ENCODE measurements at places on chromosomes 1 and 21. TPM values are rescaled to one million over a fixed set of nuclear protein-coding genes. Genes with fewer than 3 reads are reported as not detected.

The CLDN17 gene
- not detected for total RNA-seq

The ITLN2 gene
- total RNA-seq: not detected

The ZNF684 gene
- total RNA-seq: 4.7 TPM

The AMIGO1 gene
- 5.2 TPM for total RNA-seq

The SERTAD4 gene
- total RNA-seq: 47.2 TPM

The MAP1LC3C gene
- 0.81 TPM for total RNA-seq

The AMY1B gene
- total RNA-seq: not detected

The CRYAA gene
- total RNA-seq: not detected

The SMIM1 gene
- total RNA-seq: 1.3 TPM

The TTC24 gene
- total RNA-seq: not detected

The IL10 gene
- not detected for total RNA-seq

The CRB1 gene
- not detected for total RNA-seq

The ZMYND12 gene
- 0.40 TPM for total RNA-seq

The SLC6A17 gene
- 1.6 TPM for total RNA-seq

The DMBX1 gene
- total RNA-seq: not detected

The VASH2 gene
- total RNA-seq: 3.7 TPM

The FCRL3 gene
- total RNA-seq: not detected

The GUCA2A gene
- not detected for total RNA-seq

The SRSF4 gene
- 74.6 TPM for total RNA-seq

The KRTAP19-1 gene
- not detected for total RNA-seq

The PTGS2 gene
- 3.1 TPM for total RNA-seq

The SPRR5 gene
- total RNA-seq: not detected

The SPRR2F gene
- total RNA-seq: not detected

The B3GALT5 gene
- not detected for total RNA-seq

The ITLN1 gene
- total RNA-seq: not detected

The LRRC71 gene
- total RNA-seq: 0.35 TPM

The CYP4Z1 gene
- total RNA-seq: not detected

The CHI3L2 gene
- total RNA-seq: not detected

The GDAP2 gene
- 21.5 TPM for total RNA-seq

The CD46 gene
- 102 TPM for total RNA-seq

The OR2T33 gene
- not detected for total RNA-seq

The CLEC20A gene
- total RNA-seq: not detected

The CORT gene
- total RNA-seq: 0.68 TPM

The OVAAL gene
- total RNA-seq: not detected

The CFAP45 gene
- 0.83 TPM for total RNA-seq

The TNNT2 gene
- 1.4 TPM for total RNA-seq

The LCA5L gene
- 1.1 TPM for total RNA-seq

The ESRRG gene
- total RNA-seq: not detected

The PADI4 gene
- total RNA-seq: not detected

The KCNE1 gene
- total RNA-seq: 0.44 TPM

The AIM2 gene
- not detected for total RNA-seq

The DISC1 gene
- total RNA-seq: 16.0 TPM

The TLCD4 gene
- 0.57 TPM for total RNA-seq

The NTMT2 gene
- total RNA-seq: not detected

The UBR4 gene
- total RNA-seq: 175 TPM

The KRTAP19-3 gene
- not detected for total RNA-seq

The WDR64 gene
- not detected for total RNA-seq

The CD164L2 gene
- not detected for total RNA-seq

The PGBD5 gene
- 1.1 TPM for total RNA-seq

The OR10X1 gene
- total RNA-seq: not detected

The OR2T11 gene
- not detected for total RNA-seq

The RCSD1 gene
- not detected for total RNA-seq

The MYBPH gene
- total RNA-seq: not detected

The ABCA4 gene
- 6.6 TPM for total RNA-seq

The OR2L3 gene
- total RNA-seq: not detected

The LENEP gene
- total RNA-seq: not detected

The C1orf87 gene
- 0.94 TPM for total RNA-seq
